ENCODE measurements at places on chromosomes 2 and 18. TPM values are rescaled to one million over a fixed set of nuclear protein-coding genes. Genes with fewer than 3 reads are reported as not detected.

The C1QL2 gene
- total RNA-seq = 0.86 TPM

The HTR2B gene
- not detected for total RNA-seq

The PTCD3 gene
- 71.8 TPM for total RNA-seq

The ABCG8 gene
- total RNA-seq = not detected

The EVA1A gene
- total RNA-seq = 7.7 TPM

Measured in A549 treated with dexamethasone at 1 μM for 4 hours (cell line).